ENCODE measurements at places on chromosomes 5 and 9. TPM values are rescaled to one million over a fixed set of nuclear protein-coding genes. Genes with fewer than 3 reads are reported as not detected.

DNA sequence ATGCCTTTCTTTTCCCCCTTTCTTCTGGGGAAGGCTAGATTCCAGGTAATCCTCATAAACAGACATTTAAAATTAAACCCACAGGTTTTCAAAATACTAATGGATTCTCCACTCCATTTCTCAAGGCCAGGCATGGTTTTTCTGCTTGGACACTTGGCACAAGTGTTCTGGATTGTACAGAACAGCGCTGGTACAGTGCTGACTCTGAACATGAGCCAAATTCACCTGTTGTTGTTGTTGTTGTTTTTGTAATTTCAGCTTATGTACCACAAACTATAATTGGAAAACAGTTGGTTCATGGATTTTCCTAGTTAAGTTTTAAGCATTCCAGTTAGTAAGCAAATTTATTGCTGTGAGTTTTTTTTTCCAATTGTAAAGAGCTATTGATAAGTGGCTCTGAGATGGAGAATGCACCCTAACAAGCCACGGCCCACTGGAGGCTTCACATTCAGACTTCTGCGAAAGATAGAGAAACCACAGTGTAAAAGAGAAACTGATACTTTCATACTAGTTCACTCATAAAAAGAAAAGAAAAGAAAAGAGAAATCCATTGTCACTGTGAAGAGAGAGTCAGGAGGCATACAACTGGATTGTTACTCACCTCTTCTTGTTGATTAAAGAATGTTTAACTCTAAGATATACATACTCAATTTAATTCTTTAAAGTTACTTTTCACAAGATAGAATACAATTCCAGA lies 16.2 kb upstream of the ITGA1 start:
- DNase-seq = no peak

GRCh38 chr5:136646915-136647314 lies 281.6 kb upstream of the TRPC7 start:
- no peak for DNase-seq

- no peak for DNase-seq
Observed at GRCh38 chr5:173880306-173880985, 7.7 kb upstream of the CPEB4 start.

GRCh38 chr9:114988962-114989599 lies 58.7 kb upstream of the TNFSF8 start:
- DNase-seq = peak; percentile 62

- DNase-seq = no peak
Observed at GRCh38 chr9:125202846-125203618, 2.7 kb downstream of the RABEPK start.

DNA sequence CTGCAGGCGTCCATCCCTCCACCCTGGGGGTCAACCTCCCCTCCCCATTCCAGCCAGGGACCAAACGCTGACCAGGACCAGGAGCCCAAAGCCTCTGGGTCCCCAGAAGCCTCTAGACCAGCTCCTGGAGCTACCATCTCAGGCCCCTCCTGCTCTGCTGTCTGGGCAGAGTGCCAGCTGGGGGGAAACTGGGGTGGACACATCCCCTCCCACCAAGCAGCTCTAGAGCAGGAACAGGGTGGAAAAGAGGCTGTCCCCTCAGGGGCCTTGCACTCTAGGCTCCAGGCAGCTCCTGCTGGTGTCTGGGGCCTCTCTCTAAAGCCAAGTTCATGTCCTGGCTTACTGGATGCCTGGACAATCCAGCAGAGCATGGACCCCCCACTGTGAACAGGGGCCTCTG lies 4.4 kb downstream of the SSNA1 start:
- DNase-seq = no peak

CCDC127 gene
- total RNA-seq = 4.6 TPM

FOXD4 gene
- 1.2 TPM for total RNA-seq

DNA sequence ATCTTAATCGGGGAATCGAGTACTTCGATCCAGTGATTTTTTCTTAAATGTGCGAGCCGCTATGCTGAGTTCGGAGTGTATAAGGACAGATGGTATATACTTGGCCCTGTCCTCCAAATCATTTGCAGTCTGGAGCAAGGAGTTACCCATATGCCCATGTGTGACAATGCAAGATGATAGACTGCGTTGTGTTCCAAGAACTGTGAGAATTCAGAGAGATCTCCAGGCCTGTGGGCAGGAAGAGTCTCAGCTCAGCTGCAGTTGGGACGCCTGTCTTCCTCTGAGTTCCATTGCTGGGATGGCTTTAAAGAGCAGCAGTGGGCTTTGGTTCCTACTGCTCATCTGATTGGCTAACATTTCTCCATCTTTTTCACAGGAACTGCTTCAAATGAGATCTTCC lies 106.6 kb downstream of the ADAMTS16 start:
- no peak for DNase-seq

DNA sequence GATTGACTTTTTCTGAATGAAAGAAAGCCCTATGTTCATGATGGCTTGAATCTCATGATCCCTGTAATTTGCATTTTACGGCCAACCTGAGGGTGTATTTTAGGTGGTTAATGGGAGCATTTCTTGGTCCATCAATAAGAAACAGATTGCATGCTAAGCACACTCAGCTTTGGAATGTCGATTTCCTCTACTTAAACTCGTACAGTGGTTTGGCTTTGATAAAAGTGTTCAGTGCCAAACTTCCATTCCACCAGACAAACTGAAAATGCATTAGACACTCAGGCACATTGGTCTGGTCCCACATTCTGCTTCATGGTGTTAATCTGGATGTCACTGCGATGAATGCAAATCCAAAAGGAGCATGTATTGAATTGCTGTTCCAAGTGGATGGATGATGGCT lies 77.0 kb downstream of the VCAN start:
- DNase-seq = no peak

ENG gene
- total RNA-seq = 3.0 TPM

- DNase-seq = no peak
Observed at GRCh38 chr9:17528859-17529258, 50.0 kb upstream of the SH3GL2 start.

DNA sequence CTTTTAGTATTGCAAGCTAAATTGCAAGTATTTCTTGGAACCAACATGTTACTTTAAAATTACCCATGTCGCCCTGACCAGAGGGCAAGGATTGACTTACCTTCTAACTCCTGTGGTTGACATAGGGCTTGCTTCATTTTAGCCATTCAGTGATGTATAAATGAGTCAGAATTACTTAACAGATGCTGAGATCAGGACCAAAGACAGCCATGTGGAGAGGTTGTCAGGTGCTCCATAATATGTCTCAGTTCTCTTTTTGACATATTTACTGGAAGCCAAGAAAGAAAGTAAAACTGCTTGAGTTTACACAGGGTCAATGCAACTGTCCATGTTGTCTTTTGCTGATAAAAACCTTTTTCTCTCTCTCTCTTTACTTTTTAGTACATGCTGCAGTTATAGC lies 33.2 kb downstream of the F2RL2 start:
- DNase-seq = no peak

GRCh38 chr5:150263801-150264621 lies 25.6 kb downstream of the CAMK2A start:
- DNase-seq = peak; percentile 94

SLC45A2 gene
- not detected for total RNA-seq

ADAMTSL1 gene
- 11.7 TPM for total RNA-seq

ANKRD55 gene
- total RNA-seq = 1.2 TPM

DNA sequence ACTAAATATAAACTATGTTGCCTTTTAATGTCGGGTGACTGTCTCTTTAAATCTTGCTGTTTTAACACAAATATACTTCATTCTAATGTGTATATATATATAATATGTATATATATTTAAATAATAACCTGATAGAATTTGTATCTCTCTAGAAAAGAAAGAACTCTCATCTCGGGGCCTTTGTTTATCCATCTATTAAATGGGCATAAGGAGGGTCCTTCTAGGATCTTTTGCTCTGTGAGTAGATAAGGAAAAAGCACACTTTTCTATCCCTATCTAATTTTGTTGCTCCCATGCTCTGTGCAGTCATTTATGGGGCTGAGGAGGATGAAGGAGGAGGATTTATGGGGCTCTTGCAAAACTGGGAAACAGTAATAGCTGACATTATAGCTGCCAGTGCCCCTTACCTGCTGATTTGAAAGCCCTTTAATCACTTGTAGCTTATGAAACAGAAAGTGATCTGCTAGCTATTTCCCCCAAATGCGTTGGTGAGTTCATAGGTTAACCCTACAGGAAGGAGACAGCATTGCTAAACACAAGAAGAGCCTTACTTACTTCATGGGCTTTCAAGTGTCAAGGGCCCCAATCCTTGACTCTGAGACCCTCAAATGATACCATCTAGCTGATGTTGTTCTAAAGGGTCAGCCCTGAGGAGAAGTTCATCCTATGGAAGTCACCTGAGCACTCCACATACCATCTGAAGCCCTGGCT lies 5.8 kb upstream of the PPARGC1B start:
- no peak for DNase-seq

All from H4 (cell line).